ENCODE measurements at places on chromosomes 1 and 21. TPM values are rescaled to one million over a fixed set of nuclear protein-coding genes. Genes with fewer than 3 reads are reported as not detected.

INPP5B gene
- total RNA-seq: 22.8 TPM

TXNDC12 gene
- total RNA-seq: 25.8 TPM

IQGAP3 gene
- 32.7 TPM for total RNA-seq

OR6K6 gene
- not detected for total RNA-seq

TEDDM1 gene
- not detected for total RNA-seq

LMOD1 gene
- total RNA-seq: 0.20 TPM

TRPM2 gene
- not detected for total RNA-seq
